Posterior cingulate gyrus (tissue), 11 donors: ENCODE measurements at places on chromosomes 4 and X.
A peak's percentile ranks its signal among the peaks of the same experiment; 100 is the strongest.

DNA sequence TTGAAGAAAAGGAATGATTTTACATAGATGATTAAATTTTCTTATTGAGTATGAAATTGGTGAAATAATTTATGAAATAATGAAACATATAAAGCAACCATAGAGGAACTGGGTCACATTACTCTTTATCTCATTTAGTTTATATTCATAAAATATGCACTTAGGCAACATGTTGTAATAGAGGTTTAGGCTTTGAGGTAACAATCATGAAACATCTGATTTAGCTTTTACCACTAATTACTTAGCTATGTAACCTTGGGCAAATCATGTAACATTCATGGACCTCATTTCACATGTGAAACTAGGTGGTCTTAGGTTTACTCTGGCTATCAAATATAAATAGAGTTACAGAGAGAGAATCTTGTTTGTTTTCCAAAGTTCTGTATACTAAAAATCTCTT, 54.5 kb upstream of the SMARCA5 start:
- DNase-seq: no peak

GRCh38 chrX:140724736-140725135, 15.2 kb downstream of the LINC00632 start:
- no peak for DNase-seq

DNA sequence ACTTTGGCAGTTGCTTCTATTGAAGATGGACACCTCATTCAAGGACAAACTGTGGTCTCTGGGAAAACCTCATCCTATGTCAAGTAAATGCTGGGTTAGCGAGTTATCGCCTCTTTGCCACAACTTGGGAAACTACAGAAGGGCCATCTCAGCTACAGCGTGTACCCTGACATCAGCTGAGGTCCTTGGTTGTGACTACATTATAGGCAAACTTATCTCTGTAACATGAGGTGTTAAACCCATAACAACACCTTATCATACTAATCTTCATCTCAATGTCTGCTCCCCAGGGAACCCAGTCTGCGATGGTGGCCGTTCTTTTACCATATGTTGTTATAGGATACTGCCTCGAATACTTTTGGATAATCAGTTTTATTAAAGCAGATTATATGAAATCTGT, 1862.7 kb downstream of the STIM2 start:
- no peak for DNase-seq

DNA sequence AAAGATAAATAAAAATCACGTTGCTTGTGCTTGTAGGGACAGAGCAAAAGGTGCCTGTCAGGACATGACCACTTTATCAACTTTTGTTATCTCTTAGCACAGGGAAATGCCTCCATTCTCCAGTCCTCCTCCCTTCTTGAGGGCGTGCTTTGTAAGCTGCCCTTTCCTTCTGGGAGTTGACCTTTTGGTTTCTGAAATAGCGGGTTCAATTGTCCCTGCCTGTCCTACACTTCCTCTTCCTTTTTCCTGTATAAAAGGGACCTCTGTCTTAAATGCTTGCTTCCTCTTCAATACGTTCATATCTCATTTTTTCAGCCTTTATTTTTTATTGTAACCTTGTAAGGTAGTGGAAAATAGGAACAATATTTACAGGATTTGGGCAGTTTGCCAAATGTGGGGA, 153.5 kb downstream of the SH3BGRL start:
- no peak for DNase-seq

GRCh38 chr4:84496331-84496705, 2.8 kb downstream of the NKX6-1 start:
- no peak for DNase-seq

GRCh38 chrX:119488749-119489148, 20.5 kb downstream of the SLC25A5 start:
- DNase-seq: peak; percentile 36

- no peak for DNase-seq
Observed at GRCh38 chrX:51484616-51485015, 11.8 kb downstream of the NUDT11 start.

- no peak for DNase-seq
Observed at GRCh38 chr4:169841776-169842175, 84.0 kb upstream of the HPF1 start.

- DNase-seq: no peak
Observed at GRCh38 chrX:53458082-53458481, 23.9 kb upstream of the HSD17B10 start.

- DNase-seq: no peak
Observed at GRCh38 chrX:16970977-16971376, 24.5 kb downstream of the REPS2 start.

GRCh38 chr4:153465140-153465539, 1.0 kb upstream of the TMEM131L start:
- DNase-seq: no peak

DNA sequence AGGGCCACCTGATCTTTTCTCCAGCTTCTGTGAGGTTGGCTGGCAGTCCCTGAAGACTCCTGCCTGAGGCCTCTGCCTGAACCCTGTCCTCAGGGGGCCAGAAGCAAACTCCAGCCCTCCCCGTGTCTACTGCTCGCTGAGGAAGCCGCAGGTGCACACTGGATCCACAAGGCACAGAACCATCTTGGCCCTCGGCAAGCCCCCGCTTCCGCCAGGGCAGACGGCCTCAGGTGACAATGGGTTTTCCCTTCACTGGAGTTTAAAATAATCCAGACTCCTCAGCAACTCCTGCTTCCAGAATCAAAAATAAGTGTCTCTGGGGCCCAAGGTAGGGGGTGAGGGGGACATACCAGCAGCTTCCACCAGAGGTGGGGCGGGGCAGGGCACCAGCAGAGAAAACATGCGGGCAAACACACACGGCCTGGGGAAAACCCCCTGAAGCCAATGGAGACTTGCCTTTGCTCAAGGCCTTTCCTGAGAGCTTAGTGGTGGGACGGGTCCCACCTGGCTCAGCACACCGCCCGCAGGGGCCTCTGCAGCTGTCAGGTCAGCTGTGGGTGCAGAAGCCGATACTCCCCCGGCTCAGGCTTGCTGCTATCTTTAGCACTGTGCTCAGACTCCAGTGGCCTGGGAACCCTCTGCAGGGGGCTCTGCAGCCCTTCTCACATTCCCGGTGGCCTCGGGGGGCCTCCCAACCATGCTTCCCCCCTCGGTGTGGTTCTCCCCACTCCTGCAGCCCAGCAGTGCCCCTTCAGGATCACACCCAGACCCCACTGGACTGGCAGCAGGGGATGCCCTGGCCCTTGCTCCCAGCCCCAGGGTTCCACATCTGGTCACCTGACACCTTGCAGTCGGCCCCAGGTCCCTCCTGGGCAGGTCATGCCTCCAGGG, 1.9 kb downstream of the MYL5 start:
- DNase-seq: no peak

- DNase-seq: no peak
Observed at GRCh38 chr4:117479673-117480072, 394.3 kb upstream of the TRAM1L1 start.

DNA sequence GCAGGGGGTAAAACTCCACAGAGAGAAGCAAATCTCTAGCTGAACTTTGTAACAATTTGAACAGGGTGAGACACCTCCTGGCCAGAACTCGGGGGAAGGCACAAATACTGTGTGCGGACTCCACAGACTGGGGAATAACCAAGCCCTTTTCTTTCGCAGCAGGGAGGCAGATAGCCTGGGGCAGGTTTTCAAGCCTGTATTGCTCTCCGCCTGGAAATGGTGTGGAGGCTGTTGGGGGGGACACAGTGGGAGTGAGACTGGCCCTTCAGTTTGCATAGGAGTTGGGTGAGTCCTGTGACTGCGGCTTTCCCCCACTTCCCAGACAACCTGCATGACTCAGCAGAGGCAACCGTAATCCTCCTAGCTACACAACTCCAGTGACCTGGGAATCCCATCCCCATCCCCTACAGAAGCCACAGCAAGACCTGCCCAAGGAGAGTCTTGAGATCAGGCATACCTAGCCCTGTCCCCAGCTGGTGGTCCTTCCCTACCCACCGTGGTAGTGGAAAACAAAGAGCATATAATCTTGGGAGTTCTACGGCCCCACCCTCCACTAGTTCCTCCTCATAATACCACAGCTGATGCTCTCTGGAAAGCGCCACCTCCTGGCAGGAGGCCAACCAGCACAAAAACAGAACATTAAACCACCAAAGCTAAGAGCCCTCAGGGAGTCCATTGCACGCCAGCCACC, 12.9 kb upstream of the SMPX start:
- DNase-seq: no peak

DNA sequence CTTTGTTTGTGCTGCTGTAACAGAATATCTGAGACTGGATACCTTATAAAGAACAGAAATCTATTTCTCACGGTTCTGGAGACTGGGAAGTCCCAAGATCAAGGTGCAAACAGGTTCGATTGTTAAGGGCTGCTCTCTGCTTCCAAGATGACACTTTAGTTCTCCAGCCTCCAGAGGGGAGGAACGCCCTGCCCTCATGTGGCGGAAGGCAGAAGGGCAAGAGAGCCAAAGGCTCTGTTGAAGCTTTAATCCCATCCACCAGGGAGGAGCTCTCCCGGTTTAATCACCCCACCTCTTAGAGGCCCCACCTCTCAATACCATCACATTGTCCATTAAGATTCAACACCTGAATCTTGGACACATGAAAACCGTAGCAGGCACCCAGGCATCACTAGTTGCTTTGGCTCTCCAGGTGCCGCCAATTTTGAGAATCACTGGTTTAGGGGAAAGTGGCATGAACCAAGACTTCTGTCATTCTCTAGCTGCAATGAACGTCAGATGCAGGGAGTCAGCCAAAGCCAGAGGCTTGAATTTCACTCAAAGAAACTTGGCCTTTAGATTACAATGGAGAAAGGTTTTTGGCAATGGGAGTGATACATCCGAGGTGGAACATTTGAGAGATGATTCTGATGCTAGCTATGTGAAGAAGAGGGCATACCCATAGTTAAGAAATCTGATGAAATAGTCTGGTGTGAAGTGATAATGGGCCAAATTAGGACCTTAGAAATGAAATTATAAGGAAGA, 15.7 kb downstream of the FHL1 start:
- no peak for DNase-seq

DNA sequence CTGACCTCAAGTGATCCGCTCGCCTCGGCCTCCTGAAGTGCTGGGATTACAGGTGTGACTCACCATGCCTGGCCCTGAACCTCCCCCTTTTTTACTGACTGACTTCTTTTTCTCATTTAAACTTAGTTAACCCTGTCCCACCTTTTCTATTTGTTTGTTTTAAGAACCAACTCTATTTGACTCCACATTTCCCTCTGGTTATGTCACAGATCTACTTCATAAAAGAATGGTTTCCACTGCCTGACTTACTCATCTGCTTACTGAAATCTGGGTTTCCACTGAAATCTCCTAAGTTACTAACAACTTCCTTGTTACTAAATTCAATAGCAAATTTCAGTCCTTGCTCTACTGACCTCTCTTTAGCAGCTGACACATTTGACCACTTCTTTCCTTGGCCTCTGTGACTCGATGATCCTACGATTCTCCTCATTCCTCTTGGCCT, 28.0 kb upstream of the NSUN7 start:
- no peak for DNase-seq

GRCh38 chrX:108557580-108557979, 117.9 kb downstream of the COL4A5 start:
- DNase-seq: no peak

GRCh38 chrX:53587795-53588420, 98.6 kb downstream of the HUWE1 start:
- no peak for DNase-seq

GRCh38 chr4:67080046-67080557, 465.2 kb downstream of the CENPC start:
- DNase-seq: no peak

DNA sequence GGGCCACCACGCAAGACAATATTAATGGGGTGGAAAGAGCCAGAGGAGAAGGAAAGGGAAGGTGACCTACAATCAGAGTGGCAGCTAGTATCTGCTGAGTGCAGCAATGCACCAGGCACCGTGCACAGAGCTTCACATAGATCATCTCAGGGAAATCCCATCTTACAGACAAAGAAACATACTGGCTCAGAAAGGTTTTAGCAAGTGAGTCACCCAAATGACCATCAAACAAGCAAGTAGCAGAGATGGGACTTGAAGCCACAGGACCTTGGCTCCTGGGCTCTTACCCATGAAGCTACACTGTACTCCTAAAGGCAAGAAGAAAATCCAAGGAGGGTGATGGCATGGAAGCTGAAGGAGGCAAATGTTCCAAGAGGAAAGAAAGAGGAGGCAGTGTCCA, 6.8 kb downstream of the ANXA5 start:
- no peak for DNase-seq

GRCh38 chr4:83536362-83537272, 709 bp downstream of the GPAT3 start:
- peak; percentile 79 for DNase-seq

DNA sequence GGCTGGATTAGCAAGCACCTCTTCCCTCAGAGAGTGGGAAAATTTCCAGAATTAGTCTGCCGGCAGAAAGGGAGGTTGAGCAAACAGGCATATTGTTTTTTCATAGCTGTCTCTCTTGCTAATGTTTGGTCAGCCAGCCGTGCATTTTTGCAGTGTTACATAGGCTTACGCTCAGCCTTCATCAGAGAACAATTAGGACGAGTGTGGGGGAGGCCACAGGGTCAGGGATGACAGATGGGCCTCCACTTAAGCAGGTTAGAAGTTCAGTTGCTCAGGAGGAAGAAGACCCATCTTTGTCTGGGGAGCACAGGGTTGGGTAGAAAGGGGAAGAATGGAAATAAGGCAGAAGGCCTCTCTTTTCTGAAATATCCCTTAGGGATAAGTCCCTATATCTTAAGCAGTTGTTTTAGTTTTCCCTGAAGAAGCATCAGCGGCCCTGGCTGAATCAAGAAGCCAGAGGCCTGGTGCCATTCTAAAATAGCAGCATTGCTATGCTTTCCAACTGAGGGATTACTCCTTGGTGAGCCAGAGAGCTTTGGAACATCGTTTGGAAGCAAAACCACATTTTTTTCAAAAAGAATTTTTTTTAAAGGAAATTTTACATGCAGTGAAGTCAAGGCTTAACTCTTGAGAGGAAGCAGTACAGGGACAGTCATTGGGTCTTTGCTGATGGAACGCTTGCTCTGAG, 118.8 kb downstream of the SMIM20 start:
- DNase-seq: no peak

- DNase-seq: no peak
Observed at GRCh38 chr4:55736605-55737183, 82.9 kb upstream of the EXOC1L start.

DNA sequence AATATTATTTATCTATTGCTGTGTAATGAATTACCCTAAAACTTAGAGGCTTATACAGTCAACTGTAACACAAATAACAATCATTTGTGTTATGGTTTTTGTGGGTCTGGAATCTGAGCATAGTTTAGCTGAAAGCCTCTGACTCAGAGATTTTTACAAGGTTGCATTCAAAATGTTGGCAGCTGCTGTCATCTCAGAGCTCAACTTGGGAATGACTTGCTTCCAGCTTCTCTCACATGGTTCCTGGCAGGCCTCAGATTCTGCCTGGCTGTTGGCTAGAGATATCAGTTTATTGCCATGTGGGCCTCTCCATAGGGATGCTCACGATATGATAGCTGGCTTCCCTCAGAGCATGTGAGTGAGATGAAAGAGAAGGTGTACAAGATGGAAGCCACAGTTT, 70.2 kb upstream of the BRWD3 start:
- no peak for DNase-seq

DNA sequence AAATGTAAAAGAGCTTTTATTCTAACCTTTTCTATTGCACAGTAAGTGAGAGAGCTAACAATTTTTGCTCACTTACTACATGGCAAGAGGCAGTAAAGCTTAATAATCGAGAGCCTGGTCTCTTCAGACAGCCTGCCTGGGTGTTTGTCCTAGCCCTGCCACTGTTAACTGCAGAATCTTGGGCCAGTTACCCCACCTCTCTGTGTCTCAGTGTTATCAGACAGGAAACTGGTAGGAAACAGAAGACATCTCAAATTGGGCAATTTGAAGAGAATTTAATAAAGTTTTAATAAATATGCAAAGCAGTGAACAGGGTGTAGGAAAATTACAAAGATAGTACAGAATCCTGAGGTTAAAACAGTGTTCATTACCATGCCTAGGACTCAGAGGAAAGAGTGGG, 13.4 kb downstream of the STAP1 start:
- no peak for DNase-seq
